ENCODE measurements at places on chromosomes 7 and 10. TPM values are rescaled to one million over a fixed set of nuclear protein-coding genes. Genes with fewer than 3 reads are reported as not detected.

DNA sequence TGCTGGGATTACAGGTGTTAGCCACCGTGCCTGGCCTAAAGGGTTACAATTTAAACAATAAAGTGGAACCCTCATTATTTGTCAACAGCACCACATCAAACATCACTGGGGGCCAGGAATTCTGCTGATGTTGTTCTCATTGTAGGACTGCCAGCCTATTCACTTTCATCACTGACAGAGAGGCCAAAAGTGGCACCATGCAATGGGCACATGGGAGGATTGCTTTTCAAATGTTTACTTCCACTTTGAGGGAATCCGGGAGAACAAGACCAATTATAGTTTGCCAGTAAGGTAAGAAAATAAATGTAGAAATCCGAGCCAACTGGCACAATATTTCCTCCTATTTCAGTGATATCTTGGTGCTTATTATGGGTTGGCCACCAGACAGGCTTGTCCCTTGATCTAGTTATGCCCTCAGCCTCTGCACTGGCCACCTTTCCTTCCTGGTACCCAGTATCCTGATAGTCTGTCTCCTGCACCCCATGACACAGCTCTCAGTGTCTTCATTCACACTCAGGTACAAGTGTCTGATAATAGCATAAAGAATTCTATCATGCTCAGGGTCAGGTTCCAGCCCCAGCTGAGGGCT is 82.6 kb downstream of the ANLN start:
- no peak for DNase-seq

- DNase-seq = no peak
These were observed 5.6 kb downstream of the PROSER2 start for GRCh38 chr10:11828682-11829284.

DNA sequence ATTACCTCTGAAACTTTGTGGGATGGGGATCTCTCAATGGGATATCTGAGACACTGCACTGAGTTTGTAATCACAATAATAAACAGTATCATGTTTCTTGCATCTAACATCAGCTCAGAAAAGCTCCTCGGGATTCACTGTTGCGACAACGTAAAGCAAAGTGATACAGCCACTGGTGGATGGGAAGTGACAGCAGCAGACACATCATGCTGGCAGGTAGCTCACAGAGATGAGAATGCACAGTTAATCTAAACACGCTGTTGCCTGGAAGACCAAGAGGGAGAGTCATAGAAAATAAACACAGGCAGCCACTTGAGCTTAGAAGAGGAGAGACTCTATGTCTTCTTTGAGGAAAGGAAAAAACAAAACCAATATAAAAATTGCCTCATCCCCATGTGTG is 513.8 kb downstream of the MAGI2 start:
- no peak for DNase-seq

DNA sequence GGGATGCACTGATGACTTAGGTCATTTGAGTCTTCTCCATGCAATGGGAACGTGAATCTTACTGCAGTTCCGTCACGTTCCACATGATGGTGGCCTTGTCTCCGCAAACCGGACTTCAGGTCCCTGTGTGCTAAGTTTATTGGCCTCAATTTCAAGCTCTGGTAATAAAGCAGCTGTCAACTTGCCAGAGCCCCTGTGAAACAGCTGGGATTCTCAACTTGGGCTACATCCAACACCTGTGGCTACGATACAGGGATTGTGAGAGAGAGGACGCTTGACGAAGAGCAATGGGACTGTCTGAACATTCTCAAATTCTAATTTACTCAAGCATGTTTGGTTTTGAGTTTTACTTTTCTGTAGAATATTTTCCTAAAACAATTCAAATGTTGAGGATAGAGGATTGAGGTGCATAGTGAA is 174.2 kb downstream of the PTN start:
- DNase-seq = peak; percentile 85

The SAMD9 gene
- 1.1 TPM for polyA plus RNA-seq

GRCh38 chr7:80184693-80185092 is 50.1 kb downstream of the GNAI1 start:
- no peak for DNase-seq

The RBP3 gene
- 1.1 TPM for polyA plus RNA-seq

The OR6B1 gene
- not detected for polyA plus RNA-seq

- no peak for DNase-seq
These were observed 11.8 kb downstream of the FOXP2 start for GRCh38 chr7:114426382-114426781.

The PTPRZ1 gene
- polyA plus RNA-seq = 1.0 TPM

DNA sequence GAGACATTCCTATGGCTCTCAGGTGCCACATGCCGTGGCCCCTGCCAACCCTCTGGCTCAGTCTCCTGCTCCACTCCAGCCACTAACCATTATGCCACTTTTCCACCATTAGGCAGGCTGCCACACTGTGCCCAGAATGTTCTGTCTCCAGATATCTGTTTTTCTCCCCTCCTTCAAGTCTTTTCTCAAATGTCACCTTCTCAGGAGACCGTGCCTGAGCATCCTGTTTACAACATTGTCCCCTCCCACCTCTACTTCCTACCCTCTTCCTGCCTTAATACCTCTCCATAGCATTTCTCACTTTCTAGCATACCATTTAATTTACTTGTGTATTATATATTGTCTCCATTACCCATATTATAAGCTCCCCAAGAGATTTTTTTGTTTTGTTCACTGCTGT is 162.5 kb upstream of the LYZL2 start:
- DNase-seq = no peak

DNA sequence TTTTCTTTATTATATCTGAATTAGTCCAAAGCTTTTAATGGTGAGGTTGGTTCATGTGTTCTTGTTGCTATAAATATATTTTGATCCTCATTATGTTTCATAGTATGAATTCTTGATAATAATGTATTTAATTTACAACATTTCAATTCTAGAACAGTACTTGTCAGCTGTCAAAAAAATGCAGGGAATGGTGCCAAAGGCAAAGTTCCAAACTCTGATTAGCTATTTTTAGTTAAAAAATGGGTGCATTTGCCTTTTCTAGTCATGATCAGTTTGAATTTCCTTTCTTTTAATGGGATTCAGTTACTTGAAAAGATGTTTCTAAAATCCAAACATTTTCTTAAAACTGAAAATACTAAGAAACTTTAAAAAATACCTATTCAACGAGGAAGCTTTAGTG is 49.6 kb downstream of the ANKIB1 start:
- DNase-seq = no peak

GRCh38 chr7:96167424-96167823 is 154.5 kb downstream of the SLC25A13 start:
- no peak for DNase-seq

DNA sequence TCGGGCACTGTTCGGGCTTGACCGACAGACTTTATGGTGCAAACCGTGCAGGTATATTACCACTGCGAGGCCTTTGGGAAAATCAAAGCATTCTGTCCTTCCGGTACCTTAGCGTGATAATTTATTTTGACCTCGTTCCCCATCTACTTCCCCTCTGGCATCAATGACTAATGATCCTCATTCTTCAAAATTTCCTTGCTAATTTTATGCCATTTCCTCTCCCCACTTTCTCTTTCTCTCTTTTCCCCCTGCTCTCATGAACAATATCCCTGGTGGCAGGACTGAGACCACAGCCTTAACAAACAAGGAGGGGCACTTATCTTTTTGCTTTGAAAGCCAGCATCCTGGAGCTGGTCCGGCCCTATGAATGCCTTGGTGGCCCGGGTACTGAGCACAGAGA is 210.6 kb downstream of the TCF7L2 start:
- DNase-seq = no peak

DNA sequence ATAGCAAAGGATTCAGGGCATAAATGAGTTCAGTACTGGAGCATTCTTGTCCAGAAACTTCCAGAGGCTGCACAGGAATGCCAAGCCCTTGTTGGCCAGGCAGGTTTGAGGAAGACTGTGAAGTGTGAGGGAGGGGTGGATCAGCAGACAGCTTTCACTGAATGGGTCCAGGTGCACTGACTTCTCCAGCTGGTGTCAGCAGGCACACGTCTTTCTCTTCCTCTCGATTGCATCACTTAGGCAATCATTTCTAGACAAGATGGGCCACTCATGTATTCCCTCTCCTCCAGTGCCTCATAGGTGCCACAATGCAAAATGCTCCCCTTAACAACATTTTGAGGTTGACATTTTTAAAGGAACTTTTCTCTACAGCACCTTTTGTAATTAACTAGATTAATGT is 15.6 kb upstream of the PLEKHS1 start:
- DNase-seq = peak; percentile 59

DNA sequence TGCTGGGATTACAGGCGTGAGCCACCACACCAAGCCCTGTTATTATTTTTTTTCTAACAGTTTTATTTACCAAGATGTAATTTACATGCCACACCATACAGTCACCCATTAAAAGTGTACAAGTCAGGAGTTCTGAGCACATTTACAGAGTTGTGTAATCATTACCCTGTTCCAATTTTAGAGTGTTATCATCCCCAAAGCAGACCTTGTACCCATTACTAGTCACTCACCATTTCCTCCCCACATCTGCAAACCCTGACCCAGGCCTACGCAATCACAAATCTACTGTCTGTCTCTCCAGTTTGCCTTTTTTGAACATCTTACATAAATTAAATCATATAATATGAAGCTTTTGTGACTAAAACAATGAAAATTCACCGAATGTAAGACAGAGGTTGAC is 402.9 kb upstream of the FOXK1 start:
- DNase-seq = no peak

The PILRA gene
- 1.1 TPM for polyA plus RNA-seq

- DNase-seq = no peak
These were observed 149.5 kb downstream of the AHR start for GRCh38 chr7:17447728-17448478.

The ACTR3C gene
- 7.8 TPM for polyA plus RNA-seq

- no peak for DNase-seq
These were observed 152.7 kb downstream of the ANK3 start for GRCh38 chr10:60236869-60237524.

GRCh38 chr10:132096863-132097478 is 31.2 kb downstream of the JAKMIP3 start:
- DNase-seq = peak; percentile 2

GRCh38 chr7:12028508-12028907 is 182.6 kb upstream of the TMEM106B start:
- no peak for DNase-seq

- no peak for DNase-seq
These were observed 56.7 kb upstream of the SEMA3A start for GRCh38 chr7:84251277-84251781.

DNA sequence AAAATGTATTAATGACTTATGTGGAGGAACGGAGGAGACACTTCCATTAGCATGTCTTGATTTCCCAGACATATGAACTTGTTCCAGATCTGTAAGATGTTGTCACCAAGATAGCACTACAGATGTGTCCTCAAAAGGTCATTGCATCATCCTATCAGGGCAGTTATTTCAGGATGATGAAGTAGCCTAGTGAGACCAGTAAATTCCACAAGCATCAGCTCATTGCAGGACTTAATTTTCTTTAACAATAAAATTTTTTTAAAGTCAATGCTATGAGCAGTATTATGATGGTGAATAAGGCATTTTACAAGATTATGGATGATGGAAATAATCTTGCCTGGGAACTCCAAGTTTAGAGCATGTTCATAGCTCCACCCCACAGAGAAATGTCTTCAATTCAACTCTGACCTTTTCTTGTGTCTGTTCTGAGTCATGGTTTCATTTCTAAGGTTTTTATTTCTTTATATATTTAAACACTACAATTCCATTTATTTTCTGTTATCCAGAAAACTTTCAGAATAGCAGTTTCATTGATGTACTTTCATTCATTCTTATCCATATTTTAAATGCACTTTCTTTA is 1203.3 kb upstream of the CELF2 start:
- no peak for DNase-seq

- DNase-seq = no peak
These were observed 57.6 kb downstream of the LRRTM3 start for GRCh38 chr10:66983475-66983818.

DNA sequence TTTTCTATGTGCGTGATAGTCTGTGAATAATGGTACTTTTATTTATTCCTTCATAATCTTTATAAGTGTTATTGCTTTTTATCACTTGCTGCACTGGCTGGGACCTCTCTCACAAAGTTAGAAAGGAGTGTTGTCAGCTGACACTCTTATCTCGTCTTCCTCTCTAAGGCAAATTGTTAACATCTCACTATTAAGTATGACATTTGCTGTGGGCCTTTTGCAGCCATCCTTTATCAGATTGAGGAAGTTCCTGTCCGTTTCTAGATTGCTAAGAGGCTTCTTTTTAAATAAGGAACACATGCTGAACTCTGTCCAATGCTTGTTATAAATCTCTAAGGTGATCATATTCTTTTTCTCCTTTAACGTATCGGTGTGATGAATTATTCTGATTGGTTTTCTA is 27.4 kb upstream of the DIP2C start:
- no peak for DNase-seq

GRCh38 chr10:117677890-117678500 is 135.4 kb downstream of the EMX2 start:
- DNase-seq = no peak

The ABCC2 gene
- 27.4 TPM for polyA plus RNA-seq

- no peak for DNase-seq
These were observed at the start of gene FAM131B for GRCh38 chr7:143362131-143363015. Gene FAM131B, minus strand, starts transcription at chr7:143362713. Its CDS starts 110 bp downstream, at chr7:143362603.

- DNase-seq = no peak
These were observed 3.6 kb downstream of the BLVRA start for GRCh38 chr7:43761938-43762692.

GRCh38 chr7:84612981-84613681 is 418.5 kb upstream of the SEMA3A start:
- no peak for DNase-seq

- DNase-seq = peak; percentile 34
These were observed 12.5 kb downstream of the PPIA start for GRCh38 chr7:44808914-44809393.

- DNase-seq = peak; percentile 46
These were observed 519 bp downstream of the PITRM1 start for GRCh38 chr10:3172081-3172445.

DNA sequence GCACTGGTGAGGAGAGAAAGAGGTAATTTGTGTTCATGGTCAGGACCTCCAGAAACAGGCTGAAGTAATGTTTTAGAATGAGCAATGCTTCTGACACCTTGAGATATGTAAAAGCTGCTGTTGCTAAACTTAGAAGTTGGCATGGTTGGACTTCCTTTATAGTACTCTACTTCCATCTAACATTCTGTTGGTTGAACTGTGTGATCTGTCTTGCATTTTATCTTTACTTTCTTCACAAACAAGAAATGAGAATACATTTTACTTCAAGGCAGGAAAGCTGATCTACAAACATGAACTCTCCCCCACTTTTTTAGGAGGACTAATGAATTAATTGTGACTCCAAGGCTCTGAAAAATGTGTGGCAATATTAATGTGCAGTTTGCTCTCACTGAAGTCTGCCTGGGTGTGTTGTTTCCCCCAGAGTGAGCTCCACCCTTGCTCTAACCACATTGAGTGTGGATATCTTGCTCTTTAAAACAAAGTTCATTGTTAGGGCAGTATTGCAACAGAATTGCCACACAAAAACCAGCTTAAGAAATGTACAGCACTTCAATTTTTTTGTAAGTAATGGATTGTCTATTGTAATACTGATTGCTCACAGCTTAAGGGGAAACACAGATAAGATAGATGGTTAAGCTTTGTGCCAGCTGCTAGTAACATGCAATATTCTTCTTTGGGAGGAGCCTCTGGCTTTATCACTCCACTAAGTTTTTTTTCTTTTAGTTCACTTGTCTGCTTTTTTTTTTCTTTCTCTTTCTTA is 69.0 kb downstream of the ADD3 start:
- peak; percentile 44 for DNase-seq

GRCh38 chr10:122445904-122446303 is 8.5 kb upstream of the ARMS2 start:
- no peak for DNase-seq

- DNase-seq = no peak
These were observed 48.4 kb upstream of the BET1 start for GRCh38 chr7:94052398-94053180.

The VCL gene
- polyA plus RNA-seq = 64.0 TPM

Data from hepatocyte (in vitro differentiated cells).